OCI-M1 (cell line): ENCODE measurements at places on chromosomes 3 and 15.
A peak's percentile ranks its signal among the peaks of the same experiment; 100 is the strongest.

GRCh38 chr3:129756871-129757270 is 136.6 kb downstream of the TMCC1 start:
- DNase-seq: no peak

- DNase-seq: no peak
These were observed 32.8 kb upstream of the OXTR start for GRCh38 chr3:8802256-8802655.

DNA sequence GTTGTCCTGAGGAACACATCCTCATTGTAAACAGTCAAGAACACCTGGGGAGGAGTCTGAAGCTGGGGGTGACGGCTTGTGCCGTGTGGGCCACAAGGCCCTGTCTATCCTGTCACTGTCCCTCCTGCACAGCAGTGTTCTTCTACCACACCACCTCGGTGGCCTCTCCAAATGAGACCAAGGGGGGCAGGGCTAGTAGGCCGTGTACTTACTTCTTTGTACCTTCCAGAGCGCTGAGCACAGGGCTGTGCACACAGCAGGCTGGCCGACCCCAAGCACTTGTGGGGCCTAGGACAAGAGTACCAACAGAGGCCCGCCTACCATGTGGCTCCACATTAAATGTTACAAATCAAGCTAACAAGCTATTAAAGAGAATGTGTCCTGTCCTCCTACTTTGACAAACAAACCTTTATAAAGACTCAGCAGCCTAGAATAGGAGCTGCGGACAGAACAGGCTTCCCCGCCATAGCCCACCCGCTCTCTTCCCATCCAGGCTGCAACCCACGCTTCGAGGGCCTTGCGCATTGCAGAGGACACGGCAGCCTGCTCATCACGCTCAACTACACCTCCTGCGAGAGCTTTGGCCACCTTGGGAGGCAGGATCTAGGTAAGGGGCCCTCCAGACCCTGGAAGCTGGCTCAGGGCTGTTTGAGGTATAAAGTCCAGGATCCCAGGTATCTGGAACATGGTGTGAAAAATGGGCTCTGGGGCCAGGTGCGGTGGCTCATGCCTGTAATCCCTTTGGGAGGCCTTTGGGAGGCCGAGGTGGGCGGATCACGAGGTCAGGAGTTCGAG is 30.5 kb downstream of the MELTF start:
- DNase-seq: no peak

- peak; percentile 70 for DNase-seq
These were observed 23.7 kb downstream of the CFAP92 start for GRCh38 chr3:128969993-128970739.

- DNase-seq: peak; percentile 93
These were observed 30.5 kb upstream of the NOX5 start for GRCh38 chr15:68983961-68984481.

- DNase-seq: peak; percentile 71
These were observed 129.8 kb downstream of the NSMCE3 start for GRCh38 chr15:29139540-29140459.

- DNase-seq: no peak
These were observed 6.8 kb downstream of the TRNT1 start for GRCh38 chr3:3133500-3133899.

- DNase-seq: no peak
These were observed 402.4 kb downstream of the PLCL2 start for GRCh38 chr3:17287006-17287689.

DNA sequence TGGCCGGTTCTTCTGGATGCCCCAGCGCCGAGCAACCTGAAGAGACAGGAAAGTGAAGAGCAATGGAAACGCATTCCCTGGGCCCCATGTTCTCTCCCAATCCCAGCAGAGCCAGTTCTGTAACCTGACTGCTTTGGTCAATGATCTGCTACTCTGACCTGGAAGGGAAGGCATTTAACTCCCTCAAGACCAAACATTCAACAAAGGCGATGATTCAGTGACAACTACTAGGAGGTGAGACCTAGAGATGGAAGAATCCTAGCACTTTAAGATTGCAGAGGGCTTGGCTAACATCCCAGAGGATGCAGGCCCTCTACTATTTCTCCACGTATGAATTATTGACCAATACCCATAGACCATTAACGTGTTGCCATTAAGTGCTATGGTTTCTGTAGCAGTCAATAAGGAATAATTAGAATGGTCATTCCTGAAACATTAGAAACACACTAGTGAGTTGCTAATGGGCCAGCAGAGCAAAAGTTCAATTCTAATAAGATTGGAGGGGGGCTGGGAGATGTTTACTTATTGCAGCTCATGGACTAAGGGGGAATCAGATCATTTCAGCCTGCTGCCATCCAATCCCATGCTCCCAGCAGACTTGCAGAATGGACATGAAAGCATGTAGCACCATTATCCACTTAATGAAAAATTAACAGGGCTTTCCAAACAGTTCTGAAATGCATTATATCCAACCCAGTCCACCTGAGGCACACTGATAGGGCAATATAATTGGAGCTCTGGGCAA is 56.6 kb downstream of the ETV5 start:
- no peak for DNase-seq

- no peak for DNase-seq
These were observed 19.0 kb downstream of the CSPG4 start for GRCh38 chr15:75693501-75694240.

GRCh38 chr3:106836906-106837305 is 540.3 kb upstream of the CCDC54 start:
- no peak for DNase-seq

DNA sequence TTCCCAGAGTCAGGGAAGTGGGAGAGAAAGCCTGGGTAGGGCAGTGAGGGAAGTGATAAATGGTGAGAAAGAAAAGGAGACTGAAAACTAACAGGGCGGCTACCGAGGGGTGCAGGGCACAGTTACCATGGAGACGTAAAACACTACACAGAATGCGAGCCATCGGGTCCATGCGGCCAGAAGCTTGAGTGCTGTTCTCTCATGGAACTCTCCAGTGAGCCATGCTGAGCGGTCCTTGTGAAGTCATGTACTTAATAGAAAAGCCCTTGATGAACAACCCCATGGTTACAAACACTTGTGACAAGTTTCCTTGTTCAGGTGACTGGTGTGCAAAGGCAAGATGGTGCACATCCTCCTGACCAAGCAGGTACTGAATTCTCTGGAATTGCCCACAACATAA is 3.7 kb upstream of the PLA2G4F start:
- DNase-seq: no peak

GRCh38 chr15:56886363-56886931 is 32.0 kb upstream of the TCF12 start:
- DNase-seq: no peak

- no peak for DNase-seq
These were observed 9.0 kb downstream of the FBLN2 start for GRCh38 chr3:13557926-13558325.

GRCh38 chr3:69012800-69013252 is 658 bp downstream of the EOGT start:
- peak; percentile 56 for DNase-seq

DNA sequence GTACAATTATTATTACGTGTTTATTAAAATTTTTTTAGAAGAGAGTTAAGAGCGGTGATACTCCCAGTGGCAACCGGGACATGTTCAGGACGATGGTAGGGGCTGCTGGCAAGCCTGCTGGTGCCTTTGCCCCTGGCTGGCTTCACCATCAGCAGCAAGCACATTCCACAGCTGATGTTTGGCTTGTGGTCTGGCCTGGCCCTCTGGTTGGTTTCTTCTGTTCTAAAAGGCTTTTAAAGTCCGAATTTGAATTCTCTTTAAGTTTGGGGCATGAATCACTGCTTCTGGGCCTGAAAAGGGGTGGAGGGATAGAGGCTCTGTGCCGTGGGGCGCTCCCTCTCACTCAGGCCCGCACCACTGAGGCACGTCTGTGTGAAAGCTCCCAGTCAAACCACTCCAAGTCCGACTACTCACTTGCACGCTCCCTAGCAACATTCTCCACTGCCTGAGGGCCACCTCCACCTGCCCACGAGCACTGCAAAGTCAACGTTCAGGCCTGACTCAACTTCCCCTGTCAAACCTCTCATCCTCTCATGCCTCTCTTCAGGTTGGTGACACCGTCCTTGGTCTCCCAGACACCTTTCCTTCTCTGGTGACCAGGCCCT is 10.1 kb downstream of the ITGA11 start:
- DNase-seq: no peak

DNA sequence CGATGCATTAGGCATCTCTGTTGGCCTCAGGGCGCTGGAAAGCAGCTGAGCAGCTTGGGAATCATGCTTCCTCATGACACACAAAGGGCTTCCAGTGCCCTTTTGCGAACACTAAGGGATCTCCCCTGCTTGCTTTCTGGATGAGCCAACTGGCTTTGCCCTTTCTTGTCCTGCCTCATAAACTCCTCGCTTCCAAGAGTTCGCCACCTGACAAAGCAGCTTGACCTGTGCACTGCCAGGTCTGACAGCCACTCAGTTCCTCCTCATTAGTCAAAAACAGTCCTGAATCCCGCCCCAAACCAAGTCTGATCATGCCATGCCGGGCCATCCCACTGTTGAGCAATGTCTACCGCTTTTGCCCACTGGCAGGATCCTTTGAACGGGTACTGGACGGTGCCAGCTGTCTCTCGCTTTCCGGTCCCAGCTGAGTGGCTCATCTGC is 265.4 kb upstream of the LYSMD4 start:
- no peak for DNase-seq

DNA sequence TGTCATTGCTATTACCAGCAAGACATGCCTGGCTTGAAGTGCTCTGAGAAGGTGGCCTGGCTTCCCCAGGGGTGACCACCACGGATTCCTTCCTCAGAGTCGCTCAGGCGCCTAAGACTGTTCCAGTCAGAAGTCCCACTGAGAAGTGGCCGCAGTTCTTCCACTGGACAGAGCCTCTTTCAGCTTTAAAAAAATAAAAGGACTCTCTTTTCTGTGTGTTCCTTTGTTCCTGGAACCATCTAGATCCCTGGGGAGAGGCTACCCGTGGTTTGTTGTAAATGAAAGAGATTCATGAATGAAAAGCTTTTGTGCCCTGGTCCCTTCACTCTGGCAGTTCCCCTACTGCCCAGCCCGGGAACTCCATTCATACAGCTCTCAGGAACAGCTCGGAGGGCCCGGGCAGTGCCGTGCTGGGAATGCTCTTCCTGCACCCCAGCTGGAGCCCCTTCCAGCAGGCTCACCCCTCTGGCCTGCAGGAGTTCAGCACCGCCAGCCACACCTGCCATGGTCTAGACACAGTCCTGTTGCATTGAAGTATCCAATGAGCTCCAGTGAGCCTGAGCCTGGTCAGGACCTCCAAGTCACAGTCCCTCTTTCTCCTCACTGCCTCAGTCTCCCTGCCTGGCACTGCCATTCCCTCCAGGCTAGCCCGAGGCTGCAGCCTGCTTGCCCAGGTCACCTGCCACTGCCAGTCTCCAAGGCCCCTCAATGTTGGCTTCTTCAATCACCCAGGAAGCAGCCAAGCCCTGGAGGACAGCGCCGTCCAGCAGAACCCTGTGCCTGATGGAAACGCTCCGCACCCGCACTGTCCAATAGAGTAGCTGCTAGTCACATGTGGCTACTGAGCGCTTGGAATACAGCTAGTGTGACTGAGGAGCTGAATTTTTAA is 75.4 kb downstream of the XXYLT1 start:
- DNase-seq: no peak

GRCh38 chr3:109071350-109072142 is 46.4 kb downstream of the MORC1 start:
- DNase-seq: peak; percentile 86

- DNase-seq: no peak
These were observed 21.4 kb downstream of the GRAMD2A start for GRCh38 chr15:72176159-72176558.

DNA sequence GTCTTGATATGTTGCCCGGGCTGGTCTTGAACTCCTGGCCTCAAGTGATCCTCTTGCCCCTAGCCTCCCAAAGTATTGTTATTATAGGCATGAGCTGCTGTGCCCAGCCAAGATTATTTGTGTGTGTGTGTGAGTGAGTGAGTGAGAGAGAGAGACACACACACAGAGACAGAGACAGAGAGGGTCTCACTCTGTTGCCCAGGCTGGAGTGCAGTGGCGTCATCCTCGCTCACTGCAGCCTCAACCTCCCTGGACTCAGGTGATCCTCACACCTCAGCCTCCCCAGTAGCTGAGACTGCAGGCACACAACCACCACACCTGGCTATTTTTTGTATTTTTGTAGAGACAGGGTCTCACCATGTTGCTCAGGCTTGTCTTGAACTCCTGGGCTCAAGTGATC is 5.8 kb downstream of the ICE2 start:
- DNase-seq: no peak

DNA sequence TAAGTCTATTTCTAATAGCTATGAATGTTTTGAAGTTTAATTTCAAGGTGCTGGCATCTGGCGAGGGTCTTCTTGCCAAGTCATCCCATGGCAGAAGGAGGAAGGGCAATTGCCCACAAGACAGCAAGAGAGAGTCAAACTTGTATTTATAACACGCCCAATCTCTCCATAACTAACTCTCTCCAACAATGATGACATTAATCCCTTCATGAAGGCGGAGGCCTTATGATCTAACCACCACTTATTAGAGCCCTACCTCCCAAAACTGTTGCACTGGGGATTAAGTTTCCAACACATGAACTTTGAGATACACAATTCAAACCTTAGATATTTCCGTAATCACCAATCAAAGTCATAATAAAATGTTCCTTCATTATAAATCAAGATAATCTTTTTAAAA is 406.9 kb downstream of the CNTN6 start:
- no peak for DNase-seq
